ENCODE measurements at places on chromosomes 6 and 20.

DNA sequence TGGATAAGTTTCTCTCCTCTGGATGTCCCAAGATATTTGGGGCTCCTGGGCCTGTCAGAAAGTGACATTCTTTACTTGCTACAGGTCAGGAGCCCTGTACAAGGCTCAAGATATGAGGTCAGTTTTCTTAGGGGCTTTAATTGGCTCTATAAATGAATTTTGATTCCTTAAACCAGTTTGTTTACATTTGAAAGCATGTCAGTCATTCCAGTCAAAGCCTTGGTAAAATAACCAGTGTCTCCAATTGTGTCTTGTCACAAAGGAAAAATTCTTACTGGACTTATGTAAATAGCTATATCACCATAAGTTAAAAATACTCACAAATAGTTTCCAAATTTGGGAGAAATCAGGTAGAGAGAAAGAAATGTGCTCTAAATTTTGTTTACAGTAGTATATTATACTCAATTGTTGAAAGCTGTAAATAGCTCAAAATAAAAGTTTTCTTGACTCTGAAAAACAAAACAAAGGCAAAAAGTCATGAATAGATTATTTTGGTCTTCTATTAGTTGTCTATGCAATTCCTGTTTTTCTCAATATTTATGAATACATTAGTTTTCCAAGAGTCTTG, 22.9 kb downstream of the RNF182 start:
- DNase-seq: no peak

DNA sequence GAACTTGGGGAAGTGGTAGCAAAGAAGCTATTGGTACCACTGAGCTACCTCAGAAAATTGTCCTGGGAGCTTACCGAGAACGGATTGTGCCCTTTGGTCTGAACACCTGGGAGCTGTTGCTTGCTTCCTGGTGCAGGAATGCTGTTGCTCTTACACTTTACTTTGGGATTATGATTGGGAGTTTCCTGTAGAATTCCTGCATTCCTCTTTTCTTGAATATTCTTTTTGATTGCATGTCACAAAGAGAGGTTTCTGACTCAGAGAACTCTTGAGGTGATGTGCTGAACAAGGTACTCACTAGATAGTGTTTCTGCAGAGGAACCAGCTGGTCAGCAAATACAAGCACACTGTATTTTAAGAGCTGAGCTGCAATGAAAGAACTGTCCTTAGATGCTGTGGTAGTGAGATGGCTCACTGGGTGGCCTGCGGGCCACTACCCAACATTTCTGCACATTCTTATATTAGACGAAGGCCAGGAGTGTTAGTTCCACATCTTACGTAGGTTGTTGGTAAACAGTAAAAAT, 35.0 kb downstream of the LRRC1 start:
- no peak for DNase-seq

DNA sequence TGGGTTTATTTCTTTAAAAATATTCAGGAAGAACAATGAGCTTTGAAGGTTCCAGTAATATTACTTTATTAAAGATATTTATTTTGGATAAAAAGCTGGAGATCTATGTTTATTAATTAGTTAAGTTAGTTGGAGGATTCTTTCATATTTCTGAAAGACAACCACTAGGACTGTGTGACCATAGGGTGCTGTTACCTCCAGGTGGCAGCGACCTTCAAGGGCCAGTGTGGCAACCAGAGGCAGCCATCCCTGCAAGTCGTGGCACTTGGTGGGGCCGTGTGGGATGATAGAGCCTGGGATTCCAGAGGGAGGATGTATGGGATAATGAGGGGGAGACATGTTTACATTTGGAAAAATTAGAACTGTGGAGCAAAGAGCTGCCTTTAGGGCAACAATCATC, 95.5 kb upstream of the SCP2D1 start:
- DNase-seq: no peak

GRCh38 chr6:72984981-72985665, 240.2 kb downstream of the KHDC1L start:
- no peak for DNase-seq

GRCh38 chr6:142867988-142868812, 76.8 kb downstream of the HIVEP2 start:
- DNase-seq: no peak

GRCh38 chr20:32445539-32446273, 87.6 kb downstream of the ASXL1 start:
- DNase-seq: no peak

DNA sequence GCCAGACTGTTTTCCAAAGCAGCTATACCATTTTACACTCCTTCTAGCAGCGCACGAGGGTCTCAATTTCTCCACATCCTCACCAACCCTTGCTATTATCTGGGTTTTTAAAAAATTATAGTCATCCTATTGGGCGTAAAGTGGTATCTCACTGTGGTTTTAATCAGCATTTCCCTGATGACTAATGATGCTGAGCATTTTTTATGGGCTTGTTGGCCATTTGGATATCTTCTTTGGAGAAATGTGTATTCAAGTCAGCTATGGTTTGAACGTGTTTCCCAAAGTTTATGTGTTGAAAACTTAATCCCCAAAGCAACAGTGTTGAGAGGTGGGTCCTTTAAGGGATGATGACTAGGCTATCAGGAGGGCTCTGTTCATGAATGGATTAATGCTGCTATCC, 6.7 kb downstream of the MCUR1 start:
- no peak for DNase-seq

- no peak for DNase-seq
Measured at GRCh38 chr20:32909896-32910571, 51.3 kb downstream of the EFCAB8 start.

- no peak for DNase-seq
Measured at GRCh38 chr20:9490631-9491030, 23.8 kb upstream of the LAMP5 start.

GRCh38 chr6:70905742-70906141, 51.1 kb downstream of the B3GAT2 start:
- DNase-seq: no peak

DNA sequence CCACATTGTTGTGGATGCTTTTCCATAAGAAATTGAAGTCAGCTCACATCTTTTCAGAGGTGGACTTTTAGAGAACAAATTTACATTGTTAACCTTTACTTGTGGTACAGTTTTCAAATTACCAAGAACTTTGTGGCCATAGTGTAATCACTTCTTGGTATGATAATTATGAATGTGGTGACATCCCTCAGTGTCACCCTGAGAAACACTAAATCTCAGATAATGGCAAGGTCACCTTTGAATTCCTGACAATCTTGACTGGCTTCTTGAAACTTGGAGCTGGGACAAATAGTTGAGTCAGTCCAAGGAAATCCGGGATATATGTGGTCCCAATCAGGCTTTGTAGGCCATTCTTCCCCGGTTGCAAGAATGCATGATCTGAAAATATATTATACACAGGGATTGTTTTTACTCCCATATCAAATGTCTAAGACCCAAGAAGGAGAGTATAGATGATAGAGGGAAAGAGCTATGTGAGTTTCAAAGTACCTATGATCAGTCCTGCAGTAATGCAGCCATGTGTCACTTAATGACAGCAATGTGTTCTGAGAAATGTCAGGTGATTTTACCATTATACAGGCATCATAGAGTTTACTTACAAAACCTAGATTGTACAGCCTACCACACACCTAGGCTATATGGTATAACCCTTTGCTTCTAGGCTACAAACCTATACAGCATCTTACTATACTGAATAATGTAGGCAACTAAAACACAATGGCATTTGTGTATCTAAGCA, 120.8 kb upstream of the MTHFD1L start:
- DNase-seq: no peak

DNA sequence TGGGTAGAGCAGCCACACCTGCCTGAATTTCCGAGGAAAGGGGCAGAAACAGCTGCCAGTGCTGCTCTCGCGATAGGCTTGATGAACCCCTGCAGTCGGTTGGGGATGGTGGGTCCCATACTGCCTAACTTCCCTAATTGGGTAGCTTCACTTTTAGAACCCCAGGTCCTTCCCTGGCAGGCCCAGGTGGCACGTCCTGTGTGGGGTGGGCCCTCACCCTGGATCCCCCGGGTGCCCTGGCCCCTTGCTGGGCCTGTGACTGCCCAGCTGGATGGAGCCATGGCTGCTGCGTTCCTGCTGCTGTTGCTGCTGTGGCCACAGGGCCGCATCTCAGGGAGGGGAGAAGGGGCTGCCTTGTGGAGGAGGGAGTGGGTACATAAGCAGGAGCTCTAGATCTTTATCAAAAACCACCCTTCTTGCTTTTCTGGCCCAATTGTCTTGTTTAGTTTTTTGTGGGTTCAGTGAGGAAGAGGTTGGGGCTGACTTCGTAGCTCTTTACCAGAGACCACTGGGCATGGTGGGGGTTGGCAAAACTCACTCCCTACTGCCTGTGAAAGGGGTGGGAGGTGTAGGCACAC, 19.2 kb downstream of the TREML4 start:
- DNase-seq: no peak

- DNase-seq: no peak
Measured at GRCh38 chr6:24922814-24923213, 12.9 kb downstream of the RIPOR2 start.

DNA sequence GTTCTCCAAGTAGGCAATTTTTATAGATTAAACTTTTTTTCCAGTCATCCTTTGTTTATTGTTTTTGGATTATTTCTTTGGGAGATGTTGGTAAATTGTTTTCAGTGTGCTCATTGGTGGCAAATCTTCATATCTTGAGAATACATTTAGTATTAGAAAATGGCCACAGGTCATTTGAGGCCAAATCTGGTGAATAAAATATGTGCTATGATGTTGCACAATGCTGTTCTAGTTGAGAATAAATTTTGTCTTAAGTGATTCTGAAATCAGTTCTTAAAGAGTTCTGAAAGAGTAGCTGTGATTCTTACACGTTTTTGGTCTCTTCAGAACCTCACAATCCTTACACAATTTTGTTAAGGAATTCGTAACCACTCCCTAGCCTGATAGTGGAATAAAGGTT, 20.1 kb downstream of the CDKAL1 start:
- DNase-seq: no peak

DNA sequence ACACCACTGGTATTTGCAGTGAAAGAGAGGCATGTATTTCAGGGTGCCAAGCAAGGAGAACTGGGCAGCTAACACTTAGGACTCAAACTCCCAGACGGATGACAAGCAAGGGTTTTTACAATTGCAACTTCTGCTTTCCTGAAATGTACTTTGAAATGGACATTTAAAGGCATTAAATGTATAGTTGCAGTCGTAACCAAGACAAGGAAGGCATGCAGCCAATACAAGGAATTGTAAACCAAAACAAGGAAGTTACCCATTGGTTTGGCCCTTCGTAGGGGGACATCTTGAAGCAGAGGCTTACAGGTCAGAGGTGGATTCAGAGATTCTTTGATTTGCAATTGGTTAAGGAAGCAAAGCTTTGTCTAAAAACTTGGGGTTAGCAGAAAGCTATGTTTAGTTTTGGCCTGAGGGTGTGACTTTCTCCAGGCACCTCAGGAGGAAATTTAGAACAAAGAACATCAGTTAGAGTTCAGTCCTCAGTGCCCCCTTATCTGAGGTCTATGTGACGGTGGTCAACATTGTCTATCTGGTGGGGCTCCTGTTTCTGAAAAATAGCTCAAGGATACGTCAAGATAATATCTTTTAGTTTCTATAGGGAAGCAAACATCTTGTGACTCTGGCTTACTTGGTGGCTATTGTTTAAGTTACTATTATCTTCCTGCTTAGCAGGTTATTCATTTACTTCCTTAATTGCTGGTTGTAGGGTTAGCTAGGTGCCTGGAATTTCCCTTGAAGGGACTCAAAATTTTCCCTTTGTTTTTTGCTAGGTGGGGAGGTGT, 266.0 kb downstream of the CD83 start:
- DNase-seq: no peak

DNA sequence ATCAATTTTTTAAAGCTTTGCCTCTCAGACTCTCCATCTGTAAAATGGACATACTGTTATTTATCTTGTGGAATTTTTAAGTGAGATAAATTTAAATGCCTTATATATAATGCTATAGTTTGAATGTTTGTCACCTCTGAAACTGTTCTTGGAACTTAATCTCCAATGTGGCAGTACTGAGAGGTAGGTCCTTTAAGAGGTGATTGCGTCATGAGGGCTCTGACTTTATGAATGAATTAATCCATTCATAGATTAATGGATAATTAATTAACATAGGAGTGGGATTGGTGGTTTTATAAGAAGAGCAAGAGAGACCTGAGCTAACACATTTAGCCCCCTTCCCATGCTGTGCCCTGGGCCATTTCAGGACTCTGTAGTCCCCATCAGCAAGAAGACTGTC, 326.3 kb upstream of the TSHZ2 start:
- no peak for DNase-seq

- DNase-seq: no peak
Measured at GRCh38 chr20:8346700-8347270, 214.7 kb downstream of the PLCB1 start.

GRCh38 chr6:147279427-147279826, 75.2 kb downstream of the STXBP5 start:
- DNase-seq: no peak

DNA sequence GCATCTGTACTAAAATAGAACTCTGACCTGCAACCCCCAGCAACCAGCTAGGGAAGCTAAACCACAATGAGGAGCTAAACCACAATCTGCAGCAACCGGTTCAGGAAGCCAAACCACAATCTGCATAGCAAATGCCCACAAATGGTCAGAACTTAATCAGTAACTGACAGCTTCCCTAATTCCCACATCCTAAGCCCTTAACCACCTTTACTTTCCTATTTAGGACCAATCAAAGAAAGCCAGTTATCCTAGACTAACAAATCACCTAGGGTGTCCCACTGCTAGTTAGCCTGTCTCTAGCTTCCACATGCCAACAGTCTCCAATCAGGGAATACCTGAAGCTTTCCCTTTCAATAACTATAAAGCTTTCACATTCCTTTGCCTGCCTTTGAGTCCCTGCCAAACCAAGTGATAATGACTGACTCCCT, 424.6 kb upstream of the PTCHD4 start:
- peak; percentile 15 for DNase-seq

DNA sequence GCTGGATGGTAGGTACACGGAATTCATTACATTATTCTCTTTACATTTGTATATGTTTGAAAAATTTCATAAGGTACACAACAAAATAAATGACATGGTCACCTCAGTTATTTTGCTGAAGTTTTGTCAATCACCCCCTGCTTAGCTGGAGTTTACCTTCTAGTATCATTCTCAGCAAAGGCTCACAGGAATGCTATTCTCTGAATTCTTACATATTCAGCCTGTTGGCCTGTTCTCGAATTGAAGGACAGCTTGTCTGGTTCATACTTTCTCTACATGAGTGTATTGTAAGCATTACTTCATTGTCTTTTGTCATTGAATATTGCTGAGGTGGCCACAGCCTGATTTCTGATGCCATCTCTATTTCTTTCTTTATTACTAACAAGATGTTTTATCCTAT, 12.8 kb downstream of the CALHM5 start:
- DNase-seq: no peak

DNA sequence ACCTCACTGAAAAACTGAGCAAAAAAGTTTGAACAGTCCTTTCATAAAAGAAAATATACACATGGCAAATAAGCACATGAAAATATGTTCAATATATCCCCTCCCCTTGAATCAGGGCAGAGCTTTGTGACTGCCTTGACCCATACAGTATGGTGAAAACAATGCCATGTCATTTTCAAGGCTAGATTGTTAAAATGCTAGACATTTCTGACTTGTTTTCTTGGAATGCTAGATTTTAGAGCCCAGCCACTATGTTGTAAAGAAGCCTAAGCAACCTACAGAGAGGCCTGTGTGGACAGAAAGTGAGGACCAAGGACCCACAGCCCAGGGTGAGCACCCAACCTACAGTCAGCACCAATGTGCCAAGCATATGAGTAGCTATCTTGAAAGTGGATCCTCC, 17.1 kb upstream of the ASF1A start:
- no peak for DNase-seq

All from HFF-Myc (cell line).